ENCODE measurements at places on chromosomes 6 and 20. TPM values are rescaled to one million over a fixed set of nuclear protein-coding genes. Genes with fewer than 3 reads are reported as not detected.

- no peak for DNase-seq
Measured at GRCh38 chr20:1431158-1431557, 35.5 kb downstream of the NSFL1C start.

GRCh38 chr6:135521431-135521830 is 23.9 kb upstream of the AHI1 start:
- DNase-seq, result no peak

GRCh38 chr6:113971741-113972140 is 793 bp upstream of the HDAC2 start:
- DNase-seq, result no peak

GRCh38 chr20:23645575-23645974 is 7.8 kb upstream of the CST3 start:
- no peak for DNase-seq

DNA sequence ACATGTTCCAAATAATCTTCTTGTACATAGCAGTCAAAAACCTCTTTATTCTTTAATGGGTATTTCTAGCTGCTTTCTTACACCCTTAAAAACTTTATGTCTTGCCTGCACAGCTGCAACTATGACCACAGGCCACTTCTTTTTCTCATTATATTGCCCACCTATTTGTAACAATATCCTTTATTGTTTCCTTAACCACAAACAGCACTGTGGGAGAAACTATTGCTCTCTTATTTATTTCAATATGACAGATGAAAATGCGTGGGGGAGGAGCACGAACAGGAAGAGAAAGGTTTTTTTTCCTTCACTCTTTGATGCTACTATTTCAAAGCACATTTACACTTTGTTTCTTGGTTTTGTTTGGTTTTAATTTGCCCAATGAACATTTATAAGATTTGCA is 253.5 kb downstream of the GJA1 start:
- DNase-seq, result no peak

DNA sequence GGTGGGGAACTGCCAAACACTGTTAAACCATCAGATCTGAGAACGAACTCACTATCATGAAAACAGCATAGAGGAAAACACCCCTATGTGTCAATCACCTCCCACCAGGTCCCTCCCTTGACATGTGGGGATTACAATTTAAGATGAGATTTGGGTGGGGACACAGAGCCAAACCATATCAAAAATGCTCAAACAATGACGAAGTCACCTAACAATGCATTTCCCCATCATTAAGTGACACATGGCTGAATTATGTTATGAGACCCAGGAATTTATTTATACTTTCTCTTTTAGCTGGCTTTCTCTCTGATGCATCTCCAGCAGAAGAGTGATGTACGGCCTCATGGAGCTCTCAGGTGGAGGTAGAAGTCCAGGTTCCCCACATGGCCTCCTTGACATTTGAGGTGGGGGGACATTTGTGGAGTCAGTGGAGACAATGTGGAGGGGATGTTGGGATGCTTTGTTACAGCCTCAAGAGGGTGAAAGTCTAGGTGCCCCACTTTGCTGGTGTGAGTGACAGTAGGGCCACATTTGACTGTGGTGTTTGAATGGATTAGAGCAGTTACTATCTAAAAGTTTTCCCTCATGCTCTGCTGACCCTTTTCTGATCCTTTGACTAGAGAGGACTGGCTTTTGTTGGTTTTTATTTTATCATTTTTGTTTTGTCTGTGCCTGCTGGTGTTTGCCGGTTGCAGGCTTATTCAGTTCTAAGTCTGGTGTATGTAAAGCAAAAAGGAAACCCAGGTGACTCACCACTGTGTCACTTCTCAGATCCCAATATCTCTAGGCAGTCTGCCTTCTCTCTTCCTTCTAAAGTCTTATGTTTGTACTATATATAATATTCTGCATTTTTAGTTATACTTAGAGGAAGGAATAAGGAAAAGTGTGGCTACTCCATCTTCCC is 18.5 kb upstream of the DCBLD1 start:
- no peak for DNase-seq

DNA sequence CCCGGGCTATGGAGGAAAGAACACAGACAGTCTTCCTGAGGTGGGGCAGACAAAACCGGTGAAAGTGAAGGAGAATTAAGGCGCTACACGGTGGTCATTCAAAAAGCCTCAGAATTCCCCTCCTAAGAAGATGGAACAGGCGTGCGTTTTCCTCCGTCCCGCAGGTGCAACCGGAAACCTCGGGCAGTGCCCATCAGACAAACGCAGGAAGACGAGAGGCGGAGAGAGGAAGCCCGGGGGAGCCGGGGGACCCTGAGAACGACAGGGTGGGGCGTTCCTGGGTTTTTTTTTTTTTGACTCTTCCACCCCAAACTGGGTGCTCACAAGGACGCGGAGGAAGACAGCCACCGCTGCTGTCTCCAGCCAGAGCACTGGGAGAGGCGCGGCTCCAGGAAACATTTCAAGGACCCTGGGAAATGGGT is 25.4 kb downstream of the TTLL2 start:
- no peak for DNase-seq

DNA sequence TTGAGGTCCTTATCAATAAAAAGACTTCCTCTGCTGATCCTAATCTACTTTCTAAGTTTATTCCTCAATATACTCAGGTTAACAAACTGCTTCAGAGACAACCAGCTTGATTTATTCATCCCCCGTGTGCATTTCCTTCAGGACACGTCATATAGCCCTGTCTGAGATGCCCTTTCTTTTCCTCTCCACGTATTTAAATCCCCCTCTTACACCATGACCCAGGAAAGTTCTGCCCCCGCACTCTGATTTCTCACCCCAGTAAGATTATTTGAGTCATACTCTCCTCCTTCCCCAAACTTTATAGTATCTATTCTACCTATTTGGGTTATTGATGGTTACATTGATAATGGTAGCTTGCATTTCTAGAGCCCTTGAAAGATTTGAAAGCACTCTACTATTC is 9.8 kb upstream of the CGA start:
- DNase-seq, result no peak

DNA sequence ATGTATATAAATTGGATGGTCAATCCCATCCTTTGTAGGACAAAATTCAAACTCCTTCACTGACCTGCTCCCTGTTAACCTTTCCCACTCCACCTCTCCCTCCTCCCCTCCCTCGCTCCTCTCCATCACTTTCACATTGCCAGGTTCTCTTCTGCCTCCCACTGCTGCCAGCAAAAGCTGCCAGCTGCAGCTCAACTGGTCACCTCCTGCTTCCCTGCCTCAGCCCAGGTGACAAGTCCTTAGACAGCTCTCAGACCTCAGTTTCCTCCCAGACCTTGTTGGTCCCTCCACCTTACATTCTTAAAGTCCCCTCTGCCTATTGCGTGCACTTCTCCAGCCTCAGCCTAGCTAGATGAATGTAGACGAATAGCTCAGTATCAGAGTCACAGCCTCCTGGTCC is 23.3 kb upstream of the RTF2 start:
- DNase-seq, result no peak

DNA sequence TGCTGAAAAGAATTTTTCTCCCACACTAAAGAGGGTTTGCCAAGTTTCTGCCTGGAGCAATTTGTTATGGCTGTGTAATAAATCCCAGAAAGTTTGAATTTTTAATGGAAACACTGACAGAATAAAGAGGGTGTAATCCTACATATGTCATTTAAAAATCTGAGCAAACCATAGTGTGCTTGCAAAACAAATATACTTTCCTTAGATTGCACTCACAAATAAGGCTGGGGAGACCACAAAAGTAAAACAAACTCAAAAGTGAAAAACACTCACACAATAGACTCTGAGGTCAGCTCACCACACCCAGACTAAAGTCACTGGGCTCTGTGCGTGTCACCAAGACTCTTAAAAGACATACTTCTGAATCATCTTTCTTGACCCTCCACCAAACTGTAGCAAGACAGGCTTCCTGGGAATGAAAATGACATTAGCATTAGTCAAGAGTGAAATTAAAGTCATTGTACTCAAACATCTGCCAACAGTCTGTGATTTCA is 4.8 kb upstream of the ATXN1 start:
- peak; percentile 60 for DNase-seq

DNA sequence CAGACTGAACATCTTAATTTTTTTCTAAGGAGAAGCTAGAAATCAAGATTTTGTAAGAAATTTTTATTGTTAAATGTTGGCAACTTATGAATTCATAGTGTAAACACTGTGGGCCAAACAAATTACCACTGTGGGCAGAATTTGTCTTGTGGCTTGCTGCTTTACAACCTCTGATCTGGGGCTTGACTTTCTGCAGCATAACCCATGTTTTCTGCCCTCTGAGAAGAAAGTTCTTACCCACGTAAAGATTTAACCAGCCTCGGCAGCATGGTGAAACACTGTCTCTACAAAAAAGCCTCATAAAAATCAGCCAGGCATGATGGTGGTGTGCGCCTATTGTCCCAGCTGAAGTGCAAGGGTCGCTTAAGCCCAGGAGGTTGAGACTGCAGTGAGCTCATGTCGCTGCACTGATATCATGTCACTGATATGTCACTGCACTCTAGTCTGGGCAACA is 12.9 kb downstream of the ITCH start:
- no peak for DNase-seq

DNA sequence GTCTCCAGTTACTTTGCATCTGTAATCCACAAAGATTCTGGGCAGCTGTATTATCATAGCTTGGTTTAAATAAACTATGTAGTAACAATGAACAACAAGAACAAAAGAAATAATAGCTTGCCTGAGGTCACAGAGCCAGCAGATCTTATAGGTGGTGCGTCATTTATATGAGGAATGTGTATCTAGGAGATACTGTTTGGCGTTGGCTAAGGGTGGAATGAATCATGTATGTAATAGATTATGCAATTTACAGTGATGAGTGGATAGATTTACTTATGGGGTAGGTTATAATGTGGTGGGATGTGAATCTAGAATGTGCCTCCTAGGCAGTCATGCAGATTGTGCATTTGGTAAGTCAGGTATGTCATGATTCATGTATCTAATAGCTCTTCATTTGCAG is 42.8 kb downstream of the HNF4A start:
- DNase-seq, result peak; percentile 9

DNA sequence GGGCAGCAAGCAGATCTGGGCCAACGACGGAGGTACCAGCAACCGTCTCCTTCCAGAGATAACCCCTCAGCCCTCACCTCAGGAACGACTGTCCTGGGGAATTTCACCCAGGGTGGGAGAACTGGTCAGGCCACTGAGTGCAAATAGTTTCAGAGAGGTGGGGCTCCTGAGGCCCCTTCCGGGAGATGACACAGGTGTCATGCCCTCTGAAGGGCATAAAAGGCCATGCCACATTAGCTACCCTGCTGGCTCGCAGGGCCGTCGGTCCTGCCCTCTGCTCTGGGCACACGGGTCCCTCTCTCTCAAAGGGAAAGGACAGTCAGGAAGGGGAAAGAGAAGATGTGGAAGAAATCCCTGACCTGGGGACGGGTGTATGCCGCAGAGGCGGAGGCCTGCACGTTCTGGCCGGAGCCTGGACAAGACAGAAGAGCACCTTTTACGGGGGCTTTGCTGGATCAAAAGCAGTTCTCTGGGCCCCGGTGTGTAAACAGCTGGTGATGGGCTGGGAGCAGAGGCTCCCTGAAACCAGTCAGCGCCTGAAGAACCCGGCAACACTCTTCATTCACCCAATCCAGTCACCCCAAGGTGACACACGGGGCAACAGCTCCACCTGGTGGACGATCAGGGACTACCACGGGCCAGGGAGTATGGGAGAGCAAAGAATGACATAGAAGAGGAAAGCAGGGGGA is 6.4 kb upstream of the TAF8 start:
- DNase-seq, result peak; percentile 80

DNA sequence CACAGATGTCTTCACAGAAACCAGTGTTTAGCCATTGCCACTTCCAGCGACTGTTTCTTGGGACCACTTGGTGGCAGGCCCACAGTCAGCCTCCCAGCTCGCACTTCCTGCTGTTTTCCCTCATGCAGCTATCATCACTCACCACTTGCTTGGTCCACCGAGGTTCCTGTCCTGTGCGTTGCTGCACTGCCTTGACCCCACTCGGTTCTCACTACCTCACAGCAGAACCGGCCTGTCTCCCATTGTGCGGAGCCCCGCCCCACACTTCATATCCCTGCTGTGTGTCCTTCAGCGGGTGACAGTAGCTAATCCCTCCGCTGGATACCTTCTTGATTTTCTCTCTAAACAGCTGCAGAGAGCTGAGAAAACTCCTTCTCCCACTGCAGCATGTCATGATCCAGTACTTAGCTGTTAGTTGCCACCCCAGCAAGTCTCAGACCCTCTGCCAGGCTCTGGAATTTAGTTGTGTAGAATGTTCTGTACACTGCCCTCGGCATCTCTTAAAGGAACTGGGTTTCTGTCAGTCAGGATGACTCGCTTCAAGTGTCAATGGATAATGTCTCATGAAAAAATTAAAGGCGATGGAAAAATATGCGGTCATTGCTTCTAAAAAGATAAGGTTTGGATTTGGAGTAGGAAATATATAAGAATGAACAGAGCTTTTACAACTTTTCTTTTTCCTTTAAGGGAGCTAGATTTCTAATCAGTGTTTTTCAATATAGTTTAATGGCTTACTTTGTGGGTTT is 208.0 kb downstream of the FARS2 start:
- DNase-seq, result no peak

DNA sequence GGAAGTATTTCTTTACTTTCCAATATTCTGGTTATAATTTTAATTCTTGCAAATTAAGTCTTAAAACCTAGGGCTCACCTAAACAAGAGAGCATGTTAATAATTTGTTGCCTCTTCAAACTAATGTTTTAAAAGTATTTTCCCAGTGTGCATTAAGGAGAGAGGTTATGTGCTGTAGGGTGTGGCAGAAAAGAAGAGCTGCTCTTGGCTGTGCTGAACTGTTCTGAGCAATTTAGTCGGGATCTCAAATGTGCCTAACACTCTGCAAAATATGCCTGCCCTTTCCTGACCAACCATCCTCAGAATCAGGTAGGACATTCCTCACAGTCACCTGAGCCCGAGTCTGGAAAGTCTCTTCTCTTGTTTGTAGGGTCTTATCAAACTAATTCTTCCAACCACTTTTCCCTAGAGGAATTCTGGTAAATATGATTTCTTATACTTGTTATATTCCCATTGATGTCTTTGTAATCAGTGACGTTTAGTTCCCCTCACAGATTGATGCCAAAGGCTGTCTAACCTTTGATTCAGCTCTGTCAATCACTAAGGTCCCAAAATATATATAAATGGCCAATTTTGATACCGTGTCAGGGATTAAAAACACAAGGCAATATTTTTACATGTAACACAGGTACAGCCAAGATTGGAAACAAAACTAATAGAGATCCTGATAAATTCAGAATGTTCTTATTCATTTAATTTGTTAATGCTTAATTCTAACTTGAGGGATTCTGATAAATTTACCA is 298.4 kb downstream of the ADGB start:
- no peak for DNase-seq

GRCh38 chr6:79544939-79545450 is 7.8 kb upstream of the LCA5 start:
- DNase-seq, result peak; percentile 77

- DNase-seq, result no peak
Measured at GRCh38 chr6:146909886-146910285, 294.3 kb upstream of the STXBP5 start.

Gene PAX1
- total RNA-seq, result 0.54 TPM

Gene LY6G6F
- not detected for total RNA-seq

Gene PCSK2
- total RNA-seq, result 1.2 TPM

Gene C6orf132
- not detected for total RNA-seq

Gene CYP39A1
- 10.6 TPM for total RNA-seq

Gene LGSN
- total RNA-seq, result 17.1 TPM

Gene TP53TG5
- not detected for total RNA-seq

Gene ADGRF5
- total RNA-seq, result not detected

Gene DPPA5
- not detected for total RNA-seq

Gene GGT7
- 3.9 TPM for total RNA-seq

Gene HMGCLL1
- total RNA-seq, result 0.07 TPM

Gene VWA7
- 0.47 TPM for total RNA-seq

Gene TNF
- not detected for total RNA-seq

Data from NCI-H460 (cell line).